Forelimb muscle (tissue), 1 donor: ENCODE measurements at places on chromosomes 2 and 18. TPM values are rescaled to one million over a fixed set of nuclear protein-coding genes. Genes with fewer than 3 reads are reported as not detected.

Gene PCGF1
- polyA plus RNA-seq, result 14.1 TPM

Gene SRD5A2
- 0.04 TPM for polyA plus RNA-seq

Gene TNFAIP6
- polyA plus RNA-seq, result 12.2 TPM

Gene FBLN7
- polyA plus RNA-seq, result 9.2 TPM

Gene SCTR
- polyA plus RNA-seq, result 1.5 TPM

Gene RAB17
- 4.1 TPM for polyA plus RNA-seq

Gene RNU2-63P
- polyA plus RNA-seq, result not detected

DNA sequence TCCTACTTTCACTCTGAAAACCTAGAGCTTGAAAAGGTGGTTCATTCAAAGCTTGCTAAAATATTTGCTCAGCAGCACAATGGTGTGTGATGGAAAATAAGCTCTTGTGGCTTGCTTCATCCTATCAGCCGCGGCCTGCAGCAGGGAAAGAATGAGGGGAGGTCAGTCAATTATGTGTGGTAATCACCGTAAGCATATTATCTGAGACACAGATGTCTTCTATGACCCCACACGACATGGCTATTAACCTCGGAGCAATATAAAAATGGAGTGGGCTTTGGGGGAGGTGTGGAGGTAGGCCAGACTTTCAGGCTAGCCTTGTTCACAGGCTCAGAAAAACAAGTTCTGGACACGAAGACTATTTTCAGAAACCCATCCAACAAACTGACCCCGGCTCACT is 98.4 kb upstream of the SIX3 start:
- no peak for DNase-seq

DNA sequence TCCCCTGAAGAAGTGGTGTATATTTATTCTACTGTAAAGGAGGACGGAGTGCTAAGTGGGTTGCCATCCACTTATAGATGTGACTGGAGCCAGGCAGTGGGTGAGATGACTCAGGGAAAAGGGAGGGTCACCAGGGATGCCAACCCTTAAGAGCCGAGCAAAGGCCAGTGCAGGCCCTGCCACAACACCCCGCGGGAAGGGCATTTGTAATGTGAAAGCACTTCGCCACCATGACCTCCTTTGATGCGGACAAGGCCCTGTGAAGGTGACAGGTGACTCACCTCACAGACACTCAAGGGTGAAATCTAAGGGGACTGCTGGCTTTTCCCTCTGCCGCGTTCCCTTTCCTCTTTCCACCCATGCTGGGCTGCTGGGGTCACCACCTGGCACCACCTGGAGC is 50.2 kb upstream of the MRPL33 start:
- DNase-seq, result no peak

DNA sequence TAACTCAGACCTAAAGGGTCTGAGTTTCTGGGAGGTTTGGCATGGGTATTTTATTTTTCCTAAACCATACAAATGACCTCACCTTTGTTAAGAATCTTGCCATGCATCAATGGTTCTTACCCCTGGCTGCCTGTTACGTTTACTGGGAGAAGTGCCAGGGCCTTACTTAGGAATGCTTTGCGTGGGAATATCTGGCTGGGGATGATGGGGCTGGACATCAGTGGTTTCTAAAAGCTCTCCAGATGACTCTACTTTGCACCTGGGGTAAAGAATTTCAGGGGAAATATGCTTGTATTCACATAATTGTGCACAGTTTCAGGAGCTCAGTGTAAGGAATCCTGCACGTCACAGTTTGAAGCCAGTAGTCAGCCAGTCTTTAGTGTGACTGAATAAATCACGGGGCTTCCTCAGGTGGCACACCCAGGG is 18.2 kb upstream of the DAW1 start:
- DNase-seq, result no peak

DNA sequence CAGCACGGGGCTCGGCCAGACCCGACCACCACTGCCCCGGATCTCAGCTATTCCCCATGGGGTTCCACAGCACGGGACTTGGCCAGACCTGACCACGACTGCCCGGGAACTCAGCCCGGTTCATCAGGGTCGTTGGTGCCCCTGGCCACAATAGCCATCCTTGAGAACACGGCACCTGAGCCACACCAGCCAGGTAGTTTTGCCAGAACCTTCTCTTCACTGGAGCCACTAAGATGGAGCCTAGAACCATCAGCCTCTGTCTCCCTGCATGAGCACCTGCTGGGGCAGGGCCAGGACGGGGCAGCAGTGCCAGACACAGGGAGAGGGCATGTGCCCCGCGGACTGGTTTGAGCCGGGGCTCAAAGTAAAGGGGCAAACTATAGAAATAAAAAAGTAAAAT is 11.4 kb upstream of the KCNG2 start:
- no peak for DNase-seq

DNA sequence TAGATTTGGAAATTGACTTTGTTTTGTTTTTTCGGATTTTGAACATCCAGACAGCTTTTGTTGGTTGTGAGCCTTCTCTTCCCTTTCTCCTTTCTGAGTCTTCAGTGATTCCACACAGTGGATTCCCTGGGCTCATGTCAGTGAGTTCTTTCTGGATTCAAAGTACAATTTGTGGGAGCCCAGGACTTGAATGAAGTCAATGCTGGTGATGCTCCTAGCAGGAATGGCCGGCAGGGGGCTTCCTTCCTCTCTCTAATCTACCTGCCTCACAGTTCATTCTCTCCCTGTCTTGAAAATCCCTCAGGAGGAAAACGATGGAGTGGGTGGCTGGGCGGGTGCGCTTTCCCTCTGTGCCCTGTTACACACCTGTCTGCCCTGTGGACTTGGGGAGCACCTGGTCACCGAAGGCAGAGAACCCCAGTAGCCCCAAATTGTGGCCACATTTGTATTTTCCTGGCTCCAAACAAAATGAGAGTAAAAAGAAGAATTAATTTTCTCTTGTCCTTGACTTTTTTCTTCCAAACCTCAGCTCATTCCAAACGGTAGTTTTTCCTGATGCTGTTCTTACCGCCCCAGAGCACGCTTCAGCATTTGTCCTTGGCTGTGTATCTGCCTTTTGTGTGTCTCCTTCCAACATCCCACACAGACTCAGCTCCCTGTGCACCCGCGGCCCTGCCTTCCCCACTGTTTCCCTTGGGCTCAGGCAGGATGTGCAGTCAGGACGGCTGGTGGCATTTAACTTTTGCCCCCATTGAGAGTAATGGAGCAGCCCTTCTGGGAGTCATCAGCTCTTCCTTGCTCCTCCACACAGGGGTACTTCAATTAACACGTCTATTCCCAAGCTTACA is 86.6 kb downstream of the MARCO start:
- no peak for DNase-seq

- no peak for DNase-seq
Observed at GRCh38 chr2:27690052-27690451, 26.4 kb downstream of the SLC4A1AP start.

DNA sequence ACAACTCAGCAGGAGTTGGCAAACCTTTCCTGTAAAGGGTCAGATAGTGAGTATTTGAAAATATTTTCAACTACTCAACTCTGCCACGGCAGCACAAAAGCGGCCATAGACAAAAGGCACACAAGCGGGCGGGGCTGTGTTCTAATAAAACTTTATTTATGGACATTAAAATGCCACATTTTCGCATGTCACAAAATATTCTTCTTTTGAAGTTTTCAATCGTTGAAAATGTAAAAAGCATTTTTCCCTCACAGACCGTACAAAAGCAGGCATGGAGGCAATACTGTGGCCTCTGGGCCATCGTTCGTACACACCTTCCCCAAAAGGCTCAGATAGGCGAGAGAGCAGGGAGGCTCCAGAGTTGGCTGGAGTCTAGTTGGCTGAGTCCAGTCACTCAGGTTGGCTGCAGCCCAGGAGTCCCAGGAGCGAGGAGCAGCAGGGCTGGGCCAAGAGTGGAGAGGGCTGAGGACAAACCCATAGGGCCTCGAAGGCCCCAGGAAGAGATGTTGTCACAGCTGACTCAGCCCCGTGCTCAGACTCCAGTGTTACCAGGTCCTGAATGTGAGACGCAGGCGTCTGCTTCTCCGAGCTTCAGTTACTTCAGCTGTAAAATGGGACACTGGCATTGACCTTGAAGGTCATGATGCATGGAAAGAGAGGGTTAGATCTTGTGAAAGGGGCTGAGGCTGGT is 42.5 kb downstream of the SDC1 start:
- DNase-seq, result no peak

DNA sequence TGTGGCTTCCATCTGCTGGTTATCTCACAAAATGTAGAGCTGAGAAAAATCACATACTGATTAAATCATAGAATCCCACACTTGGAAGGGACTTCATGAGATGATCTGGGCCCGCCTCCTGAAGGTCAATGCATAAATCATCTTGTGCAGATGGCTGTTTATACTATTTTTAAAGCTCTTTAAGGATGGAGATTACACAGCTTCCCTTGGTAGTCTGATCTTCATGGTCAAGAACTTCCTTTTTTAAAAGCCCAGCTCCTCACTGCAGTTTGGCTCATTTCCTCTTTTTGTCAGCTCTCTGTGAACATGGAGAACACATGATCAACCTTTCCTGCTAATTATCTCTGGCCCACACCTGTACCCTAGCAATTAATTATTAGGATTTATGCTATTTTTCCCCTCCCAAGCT is 25.9 kb downstream of the GCG start:
- no peak for DNase-seq

DNA sequence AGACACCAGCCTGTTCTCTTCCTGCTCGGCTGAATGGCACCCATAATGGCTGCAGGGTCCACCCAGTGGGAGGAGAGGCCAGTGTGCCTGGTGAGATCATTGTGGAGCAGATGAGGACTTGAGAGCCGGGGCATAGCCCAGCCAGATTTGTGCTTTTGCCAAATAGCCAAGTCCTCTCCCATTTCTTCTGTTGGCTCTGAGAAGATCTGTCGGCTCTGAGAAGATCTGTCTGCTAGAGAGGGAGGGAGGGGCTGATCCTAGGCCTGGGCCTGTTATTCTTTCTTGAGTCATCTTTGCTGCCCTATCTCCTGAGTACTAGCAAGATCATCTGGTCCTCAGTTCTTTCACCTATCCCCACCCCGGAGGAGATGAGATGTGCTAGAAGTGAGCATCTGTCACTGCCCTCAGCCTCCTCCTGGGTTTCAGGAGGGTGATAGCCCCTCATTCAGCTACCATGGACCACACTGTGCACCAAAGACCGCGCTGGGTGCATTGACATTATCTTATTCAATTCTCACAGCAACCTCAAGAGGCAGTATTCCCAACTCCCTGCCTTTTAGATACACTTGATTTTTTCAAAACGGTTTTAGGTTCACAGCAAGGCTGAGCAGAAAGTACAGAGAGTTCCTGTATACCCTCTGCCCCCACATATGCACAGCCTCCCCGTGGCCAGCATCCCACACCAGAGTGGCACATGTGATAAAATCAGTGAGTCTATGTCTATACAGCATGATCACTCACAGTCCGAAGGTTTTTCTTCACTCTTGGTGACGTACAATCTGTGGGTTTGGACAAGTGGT is 98.6 kb downstream of the CAPN13 start:
- DNase-seq, result no peak

DNA sequence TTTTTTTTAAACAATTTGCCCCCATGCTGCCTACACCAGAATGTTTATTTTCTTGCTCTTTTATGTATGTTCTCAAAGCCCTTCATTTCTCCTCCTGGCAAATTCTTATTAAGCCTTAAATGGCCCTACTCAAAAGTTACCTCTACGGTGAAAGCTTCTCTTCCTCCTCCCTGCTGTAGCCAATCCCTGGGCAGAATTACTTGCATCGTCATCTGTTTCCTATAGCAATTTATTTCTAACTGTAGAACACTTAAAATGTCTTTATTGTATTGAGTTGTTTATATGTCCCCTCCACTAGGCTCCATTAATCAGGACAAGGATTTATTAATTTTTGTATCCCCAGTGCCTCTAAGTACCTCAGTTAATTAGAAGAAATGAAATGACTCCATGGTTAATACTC is 2.5 kb upstream of the RAD51AP2 start:
- DNase-seq, result no peak

GRCh38 chr18:49052891-49053644 is 102.3 kb upstream of the SMAD7 start:
- DNase-seq, result no peak

DNA sequence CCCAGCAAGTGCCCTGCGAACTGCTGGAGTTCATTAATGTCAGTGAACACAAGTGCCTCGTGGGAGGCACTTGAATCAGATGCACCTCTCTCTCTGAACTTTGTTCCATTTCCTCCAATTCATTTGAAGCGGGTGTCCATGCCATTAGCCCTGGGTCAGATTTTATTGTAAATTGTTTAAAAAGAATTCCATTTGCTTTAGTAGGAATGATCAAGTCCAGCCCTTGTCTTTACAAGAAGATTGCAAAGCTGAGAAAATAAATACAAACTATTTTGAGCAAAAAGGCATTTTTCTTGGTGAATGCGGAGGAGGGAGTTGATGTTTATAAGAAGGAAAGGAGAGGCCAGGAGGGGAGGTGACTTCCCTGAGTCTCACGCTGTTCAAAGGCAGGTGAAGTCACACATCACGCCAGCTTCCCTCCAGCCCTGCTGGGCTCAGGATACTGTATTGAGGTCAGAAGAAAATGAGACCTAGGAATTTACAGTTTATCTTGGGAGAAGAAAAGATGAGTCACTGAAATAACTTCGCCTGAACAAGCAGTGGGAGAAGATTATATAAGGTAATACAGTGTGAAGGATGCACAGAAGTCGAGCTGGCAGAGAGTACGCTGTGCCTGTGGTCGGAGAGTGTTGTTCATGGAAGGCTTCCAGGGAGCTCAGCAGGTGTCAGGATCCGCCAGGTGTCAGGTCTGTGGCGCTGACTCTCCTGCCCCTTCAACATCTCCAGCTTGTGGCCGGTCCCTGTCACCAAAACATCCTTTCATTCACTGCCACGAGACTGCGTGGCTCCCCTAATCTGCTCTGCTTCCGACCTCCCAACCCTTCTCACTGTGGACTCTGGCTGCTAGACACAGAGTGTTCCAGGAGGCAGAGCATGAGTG is 36.5 kb downstream of the EFR3B start:
- no peak for DNase-seq

DNA sequence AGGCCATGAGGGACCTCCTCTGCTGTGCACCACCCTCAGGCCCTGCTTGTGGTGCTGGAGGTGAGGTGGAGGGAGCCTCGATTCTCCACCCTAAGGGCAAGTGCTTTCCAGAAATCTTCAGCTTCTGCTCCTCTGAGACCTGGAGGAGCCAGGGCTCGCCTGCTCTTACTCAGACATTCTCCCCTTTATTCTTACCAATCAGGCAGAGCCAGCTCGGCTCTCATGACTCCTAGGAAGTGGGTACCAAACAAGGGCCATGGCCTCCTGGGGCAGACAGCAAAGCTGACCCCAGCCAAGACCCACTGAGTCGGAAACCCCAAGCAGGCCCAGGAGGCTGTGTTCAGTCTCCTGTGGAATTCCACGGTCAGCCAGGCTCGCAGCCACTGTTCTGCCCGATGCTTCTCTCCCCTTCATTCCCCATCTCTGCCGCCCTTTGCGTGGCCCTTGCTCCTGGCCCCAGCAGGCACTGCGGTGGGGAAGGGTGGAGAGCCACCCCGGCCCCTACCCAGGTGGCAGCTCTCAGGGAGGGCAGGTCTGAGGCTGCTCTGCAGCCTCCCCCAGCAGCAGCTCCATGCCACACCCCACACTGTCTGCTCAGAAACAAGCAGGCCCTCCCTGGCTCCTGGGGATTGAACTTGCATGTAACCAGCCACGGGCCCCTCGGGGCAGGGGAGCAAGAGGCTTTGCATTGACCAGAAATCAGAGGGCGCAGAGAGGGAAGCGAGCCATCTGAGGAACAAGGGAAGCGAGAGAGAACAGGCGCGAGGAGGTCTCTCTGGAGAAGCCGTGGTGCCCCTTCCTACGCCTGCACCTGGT is 24.0 kb downstream of the HS1BP3 start:
- no peak for DNase-seq

GRCh38 chr2:37809525-37809924 is 115.6 kb upstream of the RMDN2 start:
- no peak for DNase-seq
